ENCODE measurements at places on chromosomes 4 and X. TPM values are rescaled to one million over a fixed set of nuclear protein-coding genes. Genes with fewer than 3 reads are reported as not detected.

DNA sequence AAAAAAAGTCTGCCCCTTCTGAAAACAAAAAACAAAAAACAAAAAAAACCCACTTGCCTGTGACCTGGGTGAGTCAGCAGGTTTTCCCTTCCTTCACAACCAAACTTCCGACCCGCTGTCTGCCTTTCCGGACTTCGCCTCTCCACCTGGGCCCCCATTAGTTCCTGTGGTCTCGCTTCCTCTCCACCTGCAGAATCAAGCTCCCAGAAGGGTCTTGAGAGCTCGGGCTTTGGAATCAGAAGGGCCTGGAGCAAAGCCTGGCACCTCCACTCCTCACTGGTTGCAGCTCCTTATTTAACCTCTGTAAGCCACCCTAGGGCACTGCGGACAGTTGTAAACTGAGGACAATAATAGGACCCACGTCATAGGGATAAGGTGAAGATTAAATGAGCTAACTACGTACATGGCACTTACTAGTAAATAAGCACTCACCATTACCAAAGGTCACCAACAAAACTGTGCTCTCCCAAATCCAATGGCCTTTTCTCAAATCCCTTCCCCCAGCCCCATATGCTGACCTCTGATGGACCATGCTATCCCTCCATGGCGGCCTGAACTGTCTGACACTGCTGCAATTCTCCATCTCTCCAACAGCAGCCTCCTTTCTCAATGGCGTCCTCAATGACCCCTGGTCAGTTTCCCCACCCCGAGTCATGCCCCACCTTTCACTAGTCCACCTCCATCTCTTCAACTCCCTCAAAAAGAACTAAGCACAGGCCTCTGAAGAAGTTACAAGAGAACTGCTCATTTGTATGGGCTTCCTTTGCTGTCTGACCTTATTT is 64.2 kb downstream of the IRF2 start:
- no peak overlapping the region for H3K27ac ChIP-seq
- H3K36me3 ChIP-seq, result no peaks in the 10 kb centered on the region
- H3K27me3 ChIP-seq, result no peaks in the 10 kb centered on the region
- H3K4me3 ChIP-seq, result no peak overlapping the region

GRCh38 chr4:123939621-123940020 is 543.0 kb downstream of the SPRY1 start:
- no peaks in the 10 kb centered on the region for H3K4me1 ChIP-seq
- no peak overlapping the region for H3K27ac ChIP-seq
- H3K27me3 ChIP-seq, result no peaks in the 10 kb centered on the region
- H3K36me3 ChIP-seq, result no peaks in the 10 kb centered on the region
- no peak overlapping the region for H3K4me3 ChIP-seq
- DNase-seq, result no peak

- H3K36me3 ChIP-seq, result no peaks in the 10 kb centered on the region
- H3K4me1 ChIP-seq, result no peaks in the 10 kb centered on the region
- H3K27ac ChIP-seq, result no peak overlapping the region
- H3K4me3 ChIP-seq, result no peak overlapping the region
Observed at GRCh38 chrX:71440401-71440800, 74.2 kb downstream of the TAF1 start.

DNA sequence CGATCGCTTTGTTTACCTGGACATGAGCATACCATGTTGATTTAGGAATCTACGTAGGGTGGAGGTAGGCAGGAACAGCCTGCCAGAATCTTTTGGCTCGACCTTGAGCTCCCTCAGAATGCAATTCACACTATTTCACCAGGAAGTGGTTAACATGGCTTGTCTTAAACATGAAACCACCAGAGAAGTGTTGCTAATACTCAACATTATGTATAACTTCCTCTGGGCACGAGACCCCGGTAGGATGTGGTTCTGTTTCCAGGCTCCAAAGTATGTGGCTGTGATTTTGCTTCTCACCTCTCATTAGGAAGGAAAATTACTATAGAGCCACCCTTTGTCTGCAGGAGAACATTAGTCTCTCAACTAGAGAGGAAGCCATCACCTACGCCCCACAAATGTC is 59.0 kb upstream of the VCX3B start:
- H3K36me3 ChIP-seq, result no peaks in the 10 kb centered on the region
- H3K4me1 ChIP-seq, result no peaks in the 10 kb centered on the region
- no peak for DNase-seq
- H3K27ac ChIP-seq, result no peak overlapping the region

- DNase-seq, result no peak
- no peaks in the 10 kb centered on the region for H3K27me3 ChIP-seq
- no peak overlapping the region for H3K4me3 ChIP-seq
- no peak overlapping the region for H3K27ac ChIP-seq
- no peaks in the 10 kb centered on the region for H3K4me1 ChIP-seq
Observed at GRCh38 chr4:78179196-78179595, 122.1 kb downstream of the FRAS1 start.

DNA sequence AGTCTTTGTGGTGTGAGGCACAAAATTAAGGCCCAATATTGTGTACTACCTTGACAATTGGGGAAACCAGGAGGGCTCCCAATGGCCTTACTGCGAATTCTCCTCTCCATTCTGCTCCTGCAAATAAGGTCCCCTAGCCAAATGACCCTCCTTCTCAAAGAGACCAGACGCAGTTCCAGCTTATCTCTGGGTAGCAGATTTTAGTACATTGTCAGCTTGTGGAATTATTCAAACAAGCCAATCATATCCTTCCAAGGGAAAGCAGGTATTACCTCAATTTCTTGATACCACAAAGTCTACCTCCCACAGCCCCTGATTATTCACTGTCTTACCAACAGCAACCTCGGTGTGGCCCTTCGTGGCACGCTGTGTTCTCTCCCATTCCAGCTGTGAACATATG is 7.8 kb upstream of the ZBTB33 start:
- H3K36me3 ChIP-seq, result no peaks in the 10 kb centered on the region
- no peaks in the 10 kb centered on the region for H3K27me3 ChIP-seq
- no peak overlapping the region for H3K4me3 ChIP-seq

DNA sequence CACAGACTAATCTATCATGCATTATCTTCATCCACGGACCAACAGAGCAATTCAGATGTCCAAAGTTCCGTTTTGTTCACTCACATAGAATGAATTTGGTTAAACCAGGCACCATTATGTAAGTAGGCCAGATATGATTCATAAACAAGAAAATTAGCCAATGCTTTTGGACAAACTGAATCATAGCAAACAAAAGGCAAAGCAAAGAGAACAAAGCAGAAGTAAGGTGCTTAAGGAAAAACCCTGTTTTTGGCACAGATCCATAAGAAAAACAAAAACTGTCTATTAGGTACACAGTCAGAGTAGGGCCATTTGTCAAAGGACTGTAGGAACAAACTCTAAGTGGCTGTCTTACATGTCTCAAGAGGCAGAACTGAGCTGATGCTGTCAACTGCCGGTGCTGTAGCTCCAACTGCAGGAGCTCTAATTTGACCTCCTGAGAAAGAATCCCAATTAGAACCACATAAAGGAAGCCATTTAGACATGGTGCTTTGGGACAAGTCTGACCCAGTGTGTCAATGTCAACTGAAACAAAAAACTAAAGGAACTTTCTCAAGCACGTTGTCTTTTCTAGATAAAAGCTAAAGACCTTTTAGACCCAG is 146.7 kb downstream of the COL25A1 start:
- H3K36me3 ChIP-seq, result no peaks in the 10 kb centered on the region
- no peaks in the 10 kb centered on the region for H3K27me3 ChIP-seq
- no peak for DNase-seq
- no peak overlapping the region for H3K27ac ChIP-seq

DNA sequence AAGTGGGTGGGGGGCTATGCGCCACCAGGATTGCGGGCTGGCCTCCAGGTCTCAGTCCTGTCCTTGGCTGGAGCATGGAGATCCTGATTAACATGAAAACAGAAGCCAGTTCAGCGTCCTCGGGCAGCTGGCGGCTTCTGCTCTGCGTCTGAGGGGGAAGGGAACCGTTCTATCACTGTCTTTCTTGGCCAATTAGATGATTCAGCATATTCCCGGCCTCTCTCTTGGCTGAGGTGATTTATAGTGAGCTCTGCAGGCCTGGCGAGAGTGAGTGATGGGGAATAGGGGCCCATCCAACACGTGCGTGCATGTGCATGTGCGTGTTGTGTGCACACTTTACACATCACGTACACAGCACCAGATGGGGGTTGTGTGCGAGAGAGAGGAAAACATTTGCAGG is 145.8 kb upstream of the ATP6AP2 start:
- DNase-seq, result no peak
- H3K36me3 ChIP-seq, result no peaks in the 10 kb centered on the region
- H3K27me3 ChIP-seq, result no peaks in the 10 kb centered on the region
- no peak overlapping the region for H3K4me3 ChIP-seq

DNA sequence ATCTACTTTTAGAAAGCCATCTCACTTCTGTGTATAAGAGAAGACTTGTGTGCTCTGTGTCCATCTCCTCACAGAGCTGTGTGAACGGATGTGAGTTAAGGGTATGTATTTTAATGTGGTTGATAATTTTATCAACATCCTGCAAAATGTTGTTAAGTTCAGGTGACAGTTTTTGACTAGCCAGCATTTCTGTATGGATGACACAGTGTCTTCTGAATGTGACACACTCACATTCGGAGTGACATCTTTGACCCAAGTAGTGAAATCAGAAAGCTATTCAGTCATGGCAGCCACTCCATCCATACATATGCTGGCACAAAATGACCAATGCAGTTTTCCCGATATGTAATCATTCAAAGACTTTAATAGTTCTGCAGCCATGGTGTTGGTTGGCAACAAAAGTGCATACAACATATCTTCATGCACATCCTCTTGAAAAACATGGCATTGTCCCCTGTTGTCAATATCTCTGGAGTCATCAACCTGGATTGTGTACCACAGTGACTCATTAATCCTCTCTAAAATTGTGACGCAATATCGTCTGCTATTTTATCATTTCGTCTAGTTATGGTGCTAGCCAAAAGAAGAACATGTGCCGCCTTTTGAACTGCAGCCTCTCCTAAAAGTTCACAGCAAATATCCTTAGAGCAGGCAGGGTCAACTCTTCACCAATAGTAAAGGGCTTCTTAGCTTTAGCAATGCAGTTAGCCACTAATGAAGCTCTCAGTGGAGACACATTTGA is 6.8 kb upstream of the FGF2 start:
- H3K36me3 ChIP-seq, result no peaks in the 10 kb centered on the region
- no peak overlapping the region for H3K4me3 ChIP-seq
- no peaks in the 10 kb centered on the region for H3K27me3 ChIP-seq
- H3K4me1 ChIP-seq, result no peaks in the 10 kb centered on the region

DNA sequence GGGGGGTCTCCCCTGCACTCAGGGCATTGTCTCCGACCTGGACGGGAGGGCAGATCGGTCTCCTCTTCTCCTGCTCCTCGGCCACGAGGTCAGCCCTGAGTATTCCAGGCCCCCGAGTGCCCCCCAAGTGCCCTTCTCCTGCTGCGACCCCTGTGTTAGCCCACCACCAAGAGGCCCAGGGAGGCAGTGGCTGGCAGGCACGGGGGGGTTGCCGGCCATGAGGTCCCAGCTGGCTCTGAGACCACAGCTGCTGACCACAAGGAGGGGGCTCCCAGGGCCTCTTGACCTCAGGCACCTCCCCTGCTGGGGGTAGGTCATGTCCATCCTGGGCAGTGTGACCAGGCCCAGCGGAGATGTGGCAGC is 186.1 kb upstream of the PSAPL1 start:
- H3K4me1 ChIP-seq, result no peaks in the 10 kb centered on the region
- H3K4me3 ChIP-seq, result no peak overlapping the region
- no peaks in the 10 kb centered on the region for H3K27me3 ChIP-seq
- no peak overlapping the region for H3K27ac ChIP-seq
- H3K36me3 ChIP-seq, result no peaks in the 10 kb centered on the region

DNA sequence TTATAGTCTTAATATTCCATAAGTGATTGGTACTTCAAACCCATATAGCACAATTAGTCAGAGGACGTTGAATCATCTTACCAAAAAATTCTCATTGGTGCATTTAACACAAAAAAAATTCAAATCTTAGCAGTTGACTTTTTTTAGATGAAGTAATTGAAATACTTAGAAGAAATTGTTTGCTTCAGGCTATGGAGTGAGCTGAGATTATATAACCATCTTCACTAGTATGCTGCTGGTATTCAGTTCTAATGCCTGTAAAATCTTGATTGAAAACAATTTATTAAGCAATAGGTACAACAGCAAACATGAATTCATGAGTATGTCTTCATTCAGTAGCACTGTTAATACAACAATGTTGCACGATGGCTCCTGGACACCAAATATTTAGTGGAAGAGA is 250.0 kb downstream of the GPM6A start:
- no peaks in the 10 kb centered on the region for H3K36me3 ChIP-seq
- no peak for DNase-seq
- H3K27me3 ChIP-seq, result no peaks in the 10 kb centered on the region
- H3K4me1 ChIP-seq, result no peaks in the 10 kb centered on the region
- H3K27ac ChIP-seq, result no peak overlapping the region

- DNase-seq, result no peak
- H3K4me1 ChIP-seq, result no peaks in the 10 kb centered on the region
- no peak overlapping the region for H3K27ac ChIP-seq
- no peak overlapping the region for H3K4me3 ChIP-seq
- no peaks in the 10 kb centered on the region for H3K27me3 ChIP-seq
Observed at GRCh38 chr4:22552812-22553211, 36.9 kb upstream of the ADGRA3 start.

GRCh38 chrX:93259029-93259428 is 414.3 kb downstream of the NAP1L3 start:
- H3K27me3 ChIP-seq, result no peaks in the 10 kb centered on the region
- no peak overlapping the region for H3K27ac ChIP-seq
- H3K36me3 ChIP-seq, result no peaks in the 10 kb centered on the region
- DNase-seq, result no peak
- no peak overlapping the region for H3K4me3 ChIP-seq

DNA sequence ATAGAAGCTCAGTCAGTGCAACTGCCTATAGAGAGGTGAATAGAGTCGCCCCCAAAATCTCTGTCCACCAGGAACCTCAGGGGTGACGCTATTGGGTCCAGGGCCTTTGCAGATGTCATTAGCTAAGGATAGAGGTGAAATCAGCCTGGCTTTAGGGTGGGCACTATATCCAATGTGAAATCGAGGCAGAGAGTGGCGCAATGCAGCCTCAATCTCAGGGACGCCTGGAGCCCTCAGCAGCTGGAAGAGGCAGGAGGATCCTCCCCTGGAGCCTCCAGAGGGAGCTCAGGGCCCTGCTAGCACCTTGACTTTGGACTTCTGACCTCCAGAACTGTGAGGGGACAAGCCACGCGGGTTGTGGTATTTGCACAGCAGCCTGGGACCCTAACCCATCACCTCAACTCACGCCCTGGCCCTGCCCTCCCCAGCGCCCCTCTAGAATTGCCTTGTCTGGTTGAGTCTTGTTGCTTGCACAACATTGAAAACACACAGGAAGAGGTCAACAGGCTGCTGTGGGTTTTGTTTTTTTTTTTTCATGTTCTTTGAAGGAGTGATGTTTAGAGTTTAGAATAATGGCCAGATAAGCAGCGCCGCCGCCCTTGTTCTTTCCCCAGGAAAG is 89.4 kb upstream of the PSAPL1 start:
- H3K4me3 ChIP-seq, result no peak overlapping the region
- peaks cover 58% of the 10 kb centered on the region for H3K27me3 ChIP-seq

The NIPAL1 gene
- 9.4 TPM for total RNA-seq

The ERCC6L gene
- not detected for total RNA-seq

The MAGEB17 gene
- total RNA-seq, result not detected

The NALF2 gene
- 0.33 TPM for total RNA-seq

The ADGRG4 gene
- total RNA-seq, result under 0.01 TPM

The NEUROG2 gene
- 0.33 TPM for total RNA-seq

The ZNF280C gene
- 5.0 TPM for total RNA-seq
